ENCODE measurements at places on chromosomes 5 and 9.

DNA sequence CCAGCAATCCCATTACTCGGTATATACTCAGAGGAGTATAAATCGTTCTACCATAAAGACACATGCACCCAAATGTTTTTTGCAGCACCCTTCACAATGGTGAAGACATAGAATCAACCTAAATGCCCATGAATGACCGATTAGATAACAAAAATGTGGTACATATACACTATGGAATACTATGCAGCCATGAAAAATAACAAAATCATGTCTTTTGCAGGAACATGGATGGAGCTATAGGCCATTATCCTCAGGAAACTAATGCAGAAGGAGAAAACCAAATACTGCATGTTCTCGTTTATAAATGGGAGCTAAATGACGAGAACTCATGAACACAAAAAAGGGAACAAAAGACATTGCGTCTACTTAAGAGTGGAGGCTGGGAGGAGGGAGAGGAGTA, 114.5 kb downstream of the HTR4 start:
- DNase-seq: no peak

DNA sequence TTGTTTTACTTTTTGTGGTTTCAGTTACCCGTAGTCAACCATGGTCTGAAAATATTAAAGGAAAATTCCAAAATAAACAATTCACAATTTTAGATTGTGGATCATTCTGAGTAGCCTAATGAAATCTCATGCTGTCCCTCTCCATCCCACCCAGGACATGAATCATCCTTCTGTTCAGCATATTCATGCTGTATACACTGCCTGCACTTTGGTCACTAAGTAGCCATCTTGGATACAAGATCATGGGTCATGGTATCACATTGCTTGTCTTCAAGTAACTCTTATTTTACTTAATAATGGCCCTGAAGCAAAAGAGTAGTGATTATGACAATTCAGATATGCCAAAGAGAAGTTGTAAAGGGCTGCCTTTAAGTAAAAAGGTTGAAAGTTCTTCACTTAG, 536.5 kb upstream of the ACO1 start:
- no peak for DNase-seq

DNA sequence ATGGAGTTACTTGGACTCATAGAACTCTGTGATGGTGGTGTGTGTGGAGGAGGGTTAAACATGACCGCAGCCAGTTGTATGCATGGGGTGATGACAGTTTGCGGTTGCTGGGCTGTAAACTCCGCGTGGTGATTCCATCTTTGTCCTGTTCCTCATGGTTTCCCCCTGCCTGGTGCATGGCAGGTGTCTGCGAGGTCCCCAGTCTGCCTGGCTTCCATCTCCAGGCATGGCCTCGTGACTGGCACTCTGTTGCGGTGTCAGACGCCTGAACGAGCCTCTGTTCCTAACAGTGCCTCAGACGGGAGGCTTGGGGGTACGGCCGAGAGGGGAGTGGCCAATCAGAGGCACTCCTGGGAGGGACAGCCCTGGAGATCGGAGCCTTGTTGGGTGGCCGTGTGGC, 33.9 kb upstream of the SH3PXD2B start:
- DNase-seq: no peak

GRCh38 chr5:156532921-156533320, 206.0 kb downstream of the SGCD start:
- DNase-seq: no peak

GRCh38 chr5:60207040-60207439, 313.5 kb upstream of the PDE4D start:
- no peak for DNase-seq

- DNase-seq: no peak
These were observed 291.2 kb downstream of the EPB41L4A start for GRCh38 chr5:112127861-112128260.
